ENCODE measurements at places on chromosomes 3 and 15.

DNA sequence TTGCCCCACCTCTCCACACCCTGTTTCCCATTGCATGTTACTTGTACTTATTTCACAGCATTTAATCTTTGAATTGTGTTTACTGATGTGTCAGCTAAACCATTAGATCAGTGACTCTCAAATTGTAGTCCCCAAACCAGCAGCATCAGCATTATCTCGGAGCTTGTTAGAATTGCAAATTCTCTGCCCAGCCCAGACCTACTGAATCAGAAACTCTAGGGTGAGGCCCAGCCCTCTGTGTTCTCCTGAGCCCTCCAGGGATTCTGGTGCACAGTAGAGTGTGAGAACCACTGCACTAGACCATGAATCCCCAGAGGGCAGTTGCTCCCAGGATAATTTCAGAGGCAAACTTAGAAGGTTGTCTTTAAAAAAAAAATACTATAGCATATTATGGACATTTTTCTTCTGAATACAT lies 13.0 kb downstream of the PLD1 start:
- no peak for DNase-seq

DNA sequence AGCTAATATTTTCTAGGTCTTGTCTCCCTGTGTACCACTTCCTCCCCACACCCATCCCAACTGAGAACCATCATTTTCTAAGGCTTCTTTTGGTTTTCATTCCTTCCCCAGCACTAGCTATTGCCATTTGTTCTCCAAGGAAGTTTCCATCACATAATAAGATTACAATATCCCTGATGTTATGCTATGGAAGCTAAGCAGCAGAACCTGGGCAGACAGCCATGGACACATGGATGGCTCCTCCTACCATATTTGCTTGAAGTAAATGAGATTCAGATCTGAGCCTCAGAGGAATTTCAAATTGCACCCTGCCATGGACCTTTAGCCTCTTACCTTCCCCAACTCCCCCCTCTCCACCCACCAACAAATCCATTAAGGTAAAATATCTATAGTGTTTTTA lies 31.5 kb downstream of the GASK1A start:
- DNase-seq, result no peak

DNA sequence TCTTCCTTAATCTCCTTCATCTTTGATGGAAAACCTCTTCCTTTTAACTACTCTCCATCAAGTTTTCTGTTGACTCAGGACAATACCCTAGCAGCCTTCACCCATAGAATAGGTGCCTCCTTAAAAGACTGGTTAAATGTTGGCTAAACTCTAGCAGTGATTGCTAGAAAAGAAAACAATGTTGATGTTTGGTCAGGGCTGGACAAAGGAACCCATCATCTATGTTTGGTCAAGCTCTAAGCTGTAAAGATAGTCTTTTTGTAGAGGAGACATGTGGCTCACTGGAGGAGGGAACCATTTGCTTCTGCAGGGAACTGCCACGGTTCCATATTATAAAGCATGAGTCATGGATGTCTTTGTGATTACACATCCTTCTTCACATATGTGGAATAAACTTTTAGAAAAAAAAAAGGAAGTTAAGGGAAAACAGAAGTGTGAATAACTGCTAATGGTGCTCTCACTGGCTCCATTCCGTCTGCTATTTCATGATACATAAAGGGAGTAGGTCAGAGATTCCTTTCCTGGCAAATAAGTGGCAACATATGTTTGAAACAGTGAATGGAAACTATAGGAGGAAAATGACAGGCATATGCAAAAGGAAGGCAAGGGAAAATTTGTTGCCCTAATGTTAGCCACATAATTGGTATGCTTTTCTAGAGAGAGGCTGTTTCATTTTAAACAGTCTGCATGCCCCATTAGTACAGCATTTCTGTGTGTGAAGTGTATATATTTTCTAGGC lies 78.2 kb downstream of the CMSS1 start:
- DNase-seq, result no peak

- DNase-seq, result no peak
Observed at GRCh38 chr15:85972805-85973540, 106.7 kb upstream of the AGBL1 start.

- DNase-seq, result no peak
Observed at GRCh38 chr3:53794597-53794996, 51.6 kb downstream of the CHDH start.

DNA sequence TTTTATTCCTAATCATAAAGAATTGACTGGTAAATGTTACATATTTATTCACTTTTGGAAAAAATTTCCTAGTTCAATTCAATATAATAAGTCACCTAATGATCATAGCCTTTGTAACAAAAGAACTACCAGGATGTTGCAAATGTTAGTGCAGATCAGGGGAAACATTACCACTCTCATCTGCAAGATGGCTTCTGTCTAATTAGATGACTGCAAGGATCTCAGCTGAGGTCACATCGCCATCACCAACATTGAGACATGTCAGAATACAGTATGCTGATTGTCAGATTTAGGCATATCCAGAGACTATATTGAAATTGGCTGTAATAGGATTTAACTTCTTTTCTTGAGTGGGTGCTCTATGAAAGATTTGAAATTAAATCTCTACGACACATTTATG lies 431.4 kb upstream of the AGTR1 start:
- DNase-seq, result no peak

DNA sequence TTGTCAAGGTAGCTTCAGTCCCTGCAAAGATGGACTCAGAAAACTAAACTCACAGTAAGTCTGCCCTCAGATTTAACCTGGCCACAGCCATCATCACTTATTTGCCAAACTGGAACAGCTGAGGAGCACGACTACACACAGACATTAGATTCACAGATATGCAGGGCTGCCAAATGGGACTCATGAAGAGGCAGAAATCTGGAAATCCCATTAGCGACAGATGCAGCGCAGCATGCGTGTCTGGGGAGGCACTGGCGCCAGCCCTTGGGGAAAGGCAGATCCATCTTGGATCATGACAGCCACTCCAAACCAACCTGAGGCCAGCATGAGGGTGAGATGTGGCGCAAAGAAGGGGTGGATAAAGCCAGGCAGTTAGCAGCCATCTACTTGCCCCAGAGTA lies 160.7 kb upstream of the TSC22D2 start:
- no peak for DNase-seq

GRCh38 chr15:27165590-27165989 lies 194.6 kb downstream of the GABRG3 start:
- no peak for DNase-seq

GRCh38 chr3:13655061-13655913 lies 106.4 kb downstream of the FBLN2 start:
- no peak for DNase-seq

GRCh38 chr3:172156586-172156955 lies 117.2 kb downstream of the FNDC3B start:
- DNase-seq, result no peak

DNA sequence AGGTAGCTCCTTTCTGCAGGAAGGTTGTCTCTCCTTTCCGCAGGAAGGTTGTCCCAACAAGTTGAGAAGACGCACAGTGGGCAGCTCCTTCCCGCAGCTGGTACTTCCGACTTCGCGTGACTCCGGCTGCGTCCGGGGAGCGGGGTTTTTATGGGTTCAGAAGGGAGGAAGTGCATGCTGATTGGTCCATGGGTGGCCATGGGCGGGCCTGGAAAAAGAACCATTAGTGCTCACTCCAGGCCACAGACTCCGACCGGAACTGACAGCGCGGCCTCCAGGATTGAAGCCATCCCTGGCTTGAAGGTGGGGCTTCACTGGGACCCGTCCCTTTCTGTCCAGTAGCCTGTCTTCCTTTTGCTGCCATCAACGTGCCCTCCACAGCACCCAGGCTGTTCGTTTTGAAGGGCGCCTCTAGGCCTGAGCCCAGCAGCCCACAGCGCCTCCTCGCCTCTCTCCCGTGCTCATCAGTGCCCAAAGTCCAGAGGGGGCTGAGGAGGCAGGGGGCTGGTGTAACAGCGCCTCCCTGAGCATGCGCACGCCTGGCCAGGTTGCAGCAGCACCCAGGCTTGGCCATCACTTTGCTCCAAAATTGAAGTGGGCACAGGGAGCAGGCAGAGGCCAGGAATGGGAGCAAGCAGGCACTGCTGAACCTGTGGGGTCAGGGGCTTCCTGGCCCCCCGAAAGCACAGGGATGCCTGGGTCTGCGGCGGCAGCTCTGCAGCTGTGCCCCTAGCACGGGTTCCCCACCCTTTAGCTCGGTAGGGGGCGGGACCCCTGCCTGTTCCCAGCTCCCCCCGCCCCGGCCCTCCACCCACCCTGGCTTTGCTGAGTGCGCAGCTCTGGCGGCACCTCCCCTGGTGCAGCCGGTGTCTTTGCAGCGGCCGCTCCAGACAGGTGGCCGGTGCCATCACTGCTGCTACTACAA lies 330.6 kb upstream of the MCTP2 start:
- DNase-seq, result no peak

DNA sequence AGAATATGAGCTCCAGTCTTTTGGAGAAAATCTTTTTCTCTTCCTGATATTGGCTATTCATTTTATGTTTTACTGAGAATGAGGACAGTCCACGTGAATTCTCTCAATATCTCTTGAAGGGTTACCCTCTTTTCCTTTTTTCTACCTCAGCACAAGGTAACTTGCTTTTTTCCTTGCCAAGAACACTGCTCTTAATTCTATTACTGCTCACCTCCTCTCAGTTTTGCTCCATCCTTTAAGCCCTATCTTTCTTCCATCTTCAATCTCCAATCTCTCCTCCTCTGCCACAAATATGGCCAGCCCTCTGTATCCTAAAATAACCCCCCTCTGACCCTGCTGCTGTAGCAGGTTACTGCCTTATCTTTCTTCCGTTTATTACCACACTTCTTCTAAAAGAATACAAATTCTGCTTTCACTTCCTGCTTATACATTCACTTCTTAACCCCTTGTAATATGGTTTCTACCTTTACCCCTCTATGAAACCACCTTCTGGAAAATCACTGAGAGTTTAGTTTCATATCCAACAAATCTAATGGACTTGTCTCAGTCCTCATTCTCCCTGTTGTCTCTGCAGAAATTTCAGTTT lies 89.0 kb downstream of the NFKBIZ start:
- no peak for DNase-seq

- DNase-seq, result no peak
Observed at GRCh38 chr15:79322945-79323344, 12.0 kb downstream of the TMED3 start.

DNA sequence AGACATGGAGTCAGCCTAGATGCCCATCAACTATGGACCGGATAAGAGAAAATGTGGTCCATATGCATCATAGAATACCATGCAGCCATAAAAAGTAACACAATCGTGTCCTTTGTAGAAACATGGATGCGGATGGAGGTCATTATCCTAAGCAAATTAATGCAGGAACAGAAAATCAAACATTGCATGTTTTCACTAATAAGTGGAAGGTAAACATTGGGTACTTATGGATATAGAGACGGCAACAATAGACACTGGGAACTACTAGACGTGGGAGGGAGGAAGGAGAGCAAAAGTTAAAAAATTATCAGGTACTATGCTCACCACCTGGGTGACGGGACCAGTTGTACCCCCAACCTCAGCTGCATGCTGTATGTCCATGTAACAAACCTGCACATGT lies 2.5 kb downstream of the PLD1 start:
- DNase-seq, result no peak

GRCh38 chr3:152474585-152474984 lies 205.9 kb downstream of the MBNL1 start:
- DNase-seq, result no peak

GRCh38 chr3:62604751-62605351 lies 231.5 kb upstream of the FEZF2 start:
- DNase-seq, result no peak

GRCh38 chr3:134252766-134253165 lies 2.1 kb upstream of the RYK start:
- no peak for DNase-seq

GRCh38 chr3:77348244-77348855 lies 308.5 kb downstream of the ROBO2 start:
- DNase-seq, result no peak

DNA sequence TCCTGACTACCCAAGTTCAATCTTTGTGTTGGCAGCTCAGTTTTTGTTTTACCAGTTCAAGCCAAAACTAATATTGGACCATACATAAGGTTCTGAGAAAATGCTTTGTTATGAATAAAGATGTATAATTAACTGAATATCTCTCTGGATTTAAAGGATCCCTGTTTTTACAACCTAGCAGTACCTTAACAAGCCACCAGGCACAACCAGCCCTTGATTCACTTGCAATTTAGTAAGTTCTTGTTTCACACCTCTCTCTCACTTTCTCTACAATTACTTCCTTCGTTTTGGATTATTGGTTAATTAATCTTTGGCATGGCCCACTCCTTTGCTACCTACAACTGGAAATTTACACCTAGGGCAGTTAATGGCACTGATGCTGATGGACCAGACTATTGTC lies 531.9 kb downstream of the SQOR start:
- DNase-seq, result no peak

DNA sequence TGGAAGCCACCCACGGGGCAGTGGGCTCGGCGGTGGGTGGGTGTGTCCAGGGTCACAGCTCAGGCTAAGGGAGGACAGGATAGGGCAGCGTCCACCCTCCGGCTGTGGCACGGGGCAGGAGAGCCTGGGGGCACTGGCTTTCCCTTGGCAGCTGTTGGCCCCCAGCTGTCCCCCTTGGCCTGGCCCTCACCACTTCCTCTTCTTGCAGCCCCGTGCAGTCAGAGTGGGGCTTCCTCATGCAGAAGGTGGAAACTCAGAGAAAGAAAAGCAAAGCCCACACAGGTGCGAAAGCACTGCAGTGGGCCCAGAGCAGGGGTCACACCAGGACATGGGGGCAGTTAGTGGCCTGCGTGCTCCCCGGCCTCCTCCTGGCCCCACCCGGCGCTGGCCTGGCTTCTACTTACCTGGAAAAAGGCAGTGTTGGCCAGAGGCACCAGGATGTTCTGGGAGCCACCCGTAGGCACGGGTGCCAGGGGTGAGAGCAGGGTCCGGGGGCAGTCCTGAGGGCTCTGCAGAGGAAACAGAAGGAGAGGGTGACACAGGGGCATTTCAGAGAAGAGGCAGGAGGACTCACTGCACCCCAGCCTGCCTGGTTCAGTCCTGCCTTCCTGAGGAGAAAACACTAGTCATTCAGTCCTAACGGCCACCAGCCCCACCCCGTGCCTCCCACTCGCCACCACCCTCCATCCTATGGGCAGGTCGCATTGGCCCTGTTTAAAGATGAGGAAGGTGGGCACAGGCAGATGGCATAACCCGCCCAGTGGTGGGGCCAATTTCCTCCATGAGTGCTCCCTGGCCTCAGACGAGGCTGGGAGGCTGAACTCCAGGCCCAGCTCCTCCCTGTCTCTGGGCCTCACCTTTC lies 28.3 kb downstream of the PLXND1 start:
- no peak for DNase-seq

DNA sequence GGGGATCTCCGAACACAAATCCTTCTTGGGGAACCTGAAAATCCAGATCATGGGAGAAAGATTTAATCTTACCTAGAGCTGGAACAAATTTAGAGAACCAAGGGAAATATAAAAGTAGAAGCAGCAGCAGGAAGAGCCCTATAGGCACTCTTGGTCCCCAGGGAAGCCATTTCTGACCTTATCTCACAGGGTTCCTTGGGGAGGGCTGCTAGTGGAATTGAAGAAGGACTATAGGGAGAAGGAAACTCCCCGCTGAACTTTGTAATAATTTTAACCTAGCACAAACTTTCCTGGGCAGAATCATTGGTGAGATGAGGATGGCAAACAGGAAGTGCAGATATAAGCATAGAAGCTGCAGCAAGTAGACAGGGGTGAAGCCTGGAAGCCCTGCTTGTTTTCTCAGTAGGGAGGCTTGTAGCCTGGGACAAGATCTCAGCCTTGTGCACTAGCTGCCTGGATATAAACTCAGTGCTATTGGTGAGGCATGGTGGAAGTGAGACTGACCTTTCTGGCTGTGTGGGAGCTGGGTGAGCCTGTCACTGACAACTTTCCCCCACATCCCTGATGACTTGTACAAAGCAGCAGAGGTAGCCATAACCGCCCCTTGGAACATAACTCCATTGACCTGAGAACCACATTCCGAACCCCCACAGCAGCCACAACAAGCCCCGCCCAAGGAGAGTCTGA lies 343.0 kb upstream of the TGFBR2 start:
- DNase-seq, result no peak

Data from activated gamma-delta T cell (primary cell).